ENCODE measurements at places on chromosomes 7 and 10.

DNA sequence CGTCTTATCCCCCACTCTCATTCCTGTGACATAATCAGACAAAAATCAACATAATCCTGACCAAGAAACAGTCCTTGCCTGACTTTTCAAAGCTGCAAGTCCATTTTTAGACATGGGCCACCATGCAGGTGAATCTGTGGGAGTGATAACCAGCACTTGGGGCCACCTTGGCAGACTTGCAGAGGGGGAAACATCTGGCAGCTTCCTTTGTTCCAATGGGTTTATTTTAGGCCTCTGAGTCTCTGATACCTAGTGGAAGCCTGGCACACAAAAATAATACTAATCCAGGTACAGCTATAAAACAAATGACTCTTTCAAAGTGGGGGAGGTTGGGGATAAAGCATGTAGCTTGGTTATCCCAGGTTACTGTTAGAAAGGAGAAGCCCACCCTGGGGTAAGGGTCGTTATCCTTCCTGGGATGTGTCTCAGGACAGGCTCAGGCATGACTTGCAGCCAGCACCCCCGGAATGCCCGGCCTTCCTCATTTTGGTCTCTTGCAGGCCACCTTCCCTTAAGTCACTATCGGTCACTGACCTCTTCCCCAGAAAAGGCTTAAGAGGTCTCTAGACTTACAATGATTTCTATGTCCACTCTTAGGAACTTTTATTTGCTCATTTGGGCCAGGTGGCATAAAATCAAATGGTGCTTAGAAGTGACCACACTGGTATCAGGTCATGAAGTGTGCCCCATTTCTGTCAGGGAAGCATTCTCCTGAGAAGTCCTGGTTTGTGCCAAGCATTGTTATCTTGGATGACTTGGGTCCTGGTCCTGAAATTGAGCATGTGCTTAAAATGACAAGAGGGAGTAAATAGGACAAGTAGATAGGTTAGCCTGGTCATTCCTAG, 37.6 kb downstream of the EEPD1 start:
- no peak for DNase-seq

GRCh38 chr7:108634036-108634435, 64.4 kb downstream of the DNAJB9 start:
- DNase-seq: no peak

DNA sequence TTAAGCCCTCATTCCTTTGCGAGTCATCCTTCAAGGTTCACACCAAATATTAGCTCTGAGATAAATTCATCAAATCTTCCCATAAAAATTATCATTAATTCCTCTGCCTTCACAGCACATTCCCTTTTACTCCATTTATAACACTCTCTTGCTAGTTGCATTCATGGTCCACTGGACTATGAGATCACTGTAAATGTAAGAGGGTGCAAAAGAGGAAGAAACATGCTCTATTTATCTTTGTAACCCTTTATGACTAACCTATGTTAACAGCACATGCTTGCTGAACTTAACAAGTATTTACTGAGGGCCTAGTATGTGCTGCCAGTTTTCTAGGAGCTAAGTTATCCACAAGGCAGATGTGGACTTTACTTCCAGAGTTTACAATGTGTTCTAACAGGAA, 86.7 kb upstream of the TMEM168 start:
- DNase-seq: no peak

- DNase-seq: no peak
These were observed 447.1 kb downstream of the MDFIC start for GRCh38 chr7:115368998-115369397.

DNA sequence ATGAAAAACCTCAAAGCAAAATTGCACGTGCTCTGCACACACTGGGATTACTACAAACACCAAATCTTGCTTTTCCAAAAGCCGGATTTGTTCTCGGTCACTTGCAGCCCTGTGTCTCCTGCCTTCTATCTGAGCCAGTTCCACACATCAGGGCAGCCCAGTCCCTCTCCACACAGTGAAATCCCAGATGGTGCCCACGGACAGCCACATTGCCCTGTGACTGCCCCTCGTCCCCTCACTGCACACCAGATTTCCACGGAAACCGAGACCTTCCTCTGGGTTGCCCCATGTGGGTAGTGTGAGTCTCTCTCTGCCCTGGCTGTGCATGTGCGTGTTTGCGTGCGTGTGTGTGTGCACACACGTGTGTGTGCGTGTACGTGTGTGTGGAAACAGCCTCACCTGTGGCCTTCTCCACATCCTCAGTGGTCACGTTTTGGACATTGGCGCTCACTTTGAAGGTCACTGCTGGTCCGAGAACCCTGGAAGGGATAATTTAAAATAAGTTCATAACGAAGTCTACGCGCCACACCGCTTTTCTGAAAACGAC, 506.7 kb downstream of the PTPRN2 start:
- no peak for DNase-seq

GRCh38 chr10:17239345-17240085, 11.5 kb downstream of the VIM start:
- no peak for DNase-seq

GRCh38 chr10:127832501-127832900, 60.2 kb downstream of the CLRN3 start:
- no peak for DNase-seq

DNA sequence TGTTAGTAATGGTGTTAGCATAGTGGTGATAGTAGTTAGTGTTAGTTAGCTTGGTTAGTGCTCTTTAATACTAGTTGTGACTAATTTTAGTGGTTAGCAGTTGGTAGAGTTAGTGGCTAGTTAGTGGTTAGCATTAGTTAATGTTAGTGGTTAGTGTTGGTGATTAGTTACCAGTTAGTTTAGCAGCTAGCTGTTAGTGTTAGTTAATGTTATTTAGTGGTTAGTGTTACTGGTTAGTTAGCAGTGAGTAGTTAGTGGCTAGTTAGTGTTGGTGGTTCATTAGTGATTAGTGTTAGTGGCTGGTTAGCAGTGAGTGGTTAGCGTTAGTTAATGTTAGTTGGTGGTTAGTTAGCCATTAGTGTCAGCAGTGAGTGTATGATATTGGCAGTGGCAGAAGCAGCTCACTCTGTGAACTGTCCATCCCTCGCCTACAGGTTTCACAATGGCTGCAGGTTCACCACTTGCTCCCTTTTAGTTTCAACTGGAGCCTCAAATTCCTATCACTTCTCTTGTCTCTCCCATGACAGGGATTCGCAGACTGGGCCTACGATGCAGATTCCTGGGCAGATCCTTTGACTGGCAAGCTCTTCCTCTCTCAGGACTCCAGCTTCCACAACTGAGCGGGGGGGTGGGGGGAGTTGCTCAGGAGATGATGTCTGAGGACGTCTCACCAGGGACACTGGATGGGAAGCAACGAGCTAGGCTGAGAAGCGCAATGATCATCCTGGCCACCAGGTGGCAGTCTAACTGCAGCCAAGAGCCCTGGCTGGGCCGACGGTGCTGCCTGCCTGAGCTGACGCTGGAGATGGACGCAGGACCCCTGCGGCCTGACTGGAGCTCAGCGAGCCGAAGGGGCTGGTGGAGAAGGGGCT, 19.5 kb downstream of the GHRHR start:
- no peak for DNase-seq

- no peak for DNase-seq
These were observed 198.0 kb downstream of the CSTF2T start for GRCh38 chr10:51501396-51501795.

- DNase-seq: no peak
These were observed 336.6 kb downstream of the FGFR2 start for GRCh38 chr10:121261665-121262064.

- DNase-seq: peak; percentile 24
These were observed 2.1 kb downstream of the GIGYF1 start for GRCh38 chr7:100691676-100692577.

DNA sequence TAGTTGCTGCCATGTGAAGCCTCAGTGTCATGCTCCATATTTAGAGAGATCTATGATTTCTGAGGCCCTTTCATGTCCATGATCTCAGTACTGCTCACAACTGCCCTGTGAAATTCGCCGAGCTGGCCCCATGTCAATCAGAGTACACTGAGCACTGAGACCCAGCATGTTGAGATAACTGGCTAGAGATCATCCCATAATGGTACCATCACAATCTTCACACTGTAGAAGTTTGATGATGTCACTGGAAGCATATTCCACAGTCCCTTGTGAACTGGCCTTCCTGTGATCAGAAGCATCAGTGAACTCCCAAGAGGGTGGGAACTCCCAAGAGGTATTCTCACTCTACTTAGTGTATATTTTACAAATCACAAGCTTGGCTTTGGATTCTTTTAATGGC, 116.0 kb downstream of the EGFR start:
- DNase-seq: no peak

DNA sequence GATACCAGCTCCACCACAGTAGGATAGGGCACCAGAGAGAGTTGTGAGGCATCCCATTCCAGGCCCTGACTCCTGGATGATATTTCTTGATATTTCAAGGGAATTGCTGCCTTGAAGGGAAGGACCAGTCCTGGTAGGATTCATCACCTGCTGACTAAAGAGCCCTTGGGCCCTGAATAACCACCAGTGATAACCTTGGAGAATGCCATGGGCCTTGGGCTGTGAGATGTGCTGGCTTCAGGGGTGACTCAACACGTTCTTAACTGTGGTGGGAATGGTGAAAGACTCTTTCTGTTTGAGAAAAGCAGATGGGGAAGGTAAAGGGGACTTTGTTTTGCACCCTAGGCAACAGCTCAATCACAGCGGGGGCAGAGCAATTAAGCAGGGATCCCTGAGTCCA, 21.4 kb upstream of the ASZ1 start:
- DNase-seq: no peak

DNA sequence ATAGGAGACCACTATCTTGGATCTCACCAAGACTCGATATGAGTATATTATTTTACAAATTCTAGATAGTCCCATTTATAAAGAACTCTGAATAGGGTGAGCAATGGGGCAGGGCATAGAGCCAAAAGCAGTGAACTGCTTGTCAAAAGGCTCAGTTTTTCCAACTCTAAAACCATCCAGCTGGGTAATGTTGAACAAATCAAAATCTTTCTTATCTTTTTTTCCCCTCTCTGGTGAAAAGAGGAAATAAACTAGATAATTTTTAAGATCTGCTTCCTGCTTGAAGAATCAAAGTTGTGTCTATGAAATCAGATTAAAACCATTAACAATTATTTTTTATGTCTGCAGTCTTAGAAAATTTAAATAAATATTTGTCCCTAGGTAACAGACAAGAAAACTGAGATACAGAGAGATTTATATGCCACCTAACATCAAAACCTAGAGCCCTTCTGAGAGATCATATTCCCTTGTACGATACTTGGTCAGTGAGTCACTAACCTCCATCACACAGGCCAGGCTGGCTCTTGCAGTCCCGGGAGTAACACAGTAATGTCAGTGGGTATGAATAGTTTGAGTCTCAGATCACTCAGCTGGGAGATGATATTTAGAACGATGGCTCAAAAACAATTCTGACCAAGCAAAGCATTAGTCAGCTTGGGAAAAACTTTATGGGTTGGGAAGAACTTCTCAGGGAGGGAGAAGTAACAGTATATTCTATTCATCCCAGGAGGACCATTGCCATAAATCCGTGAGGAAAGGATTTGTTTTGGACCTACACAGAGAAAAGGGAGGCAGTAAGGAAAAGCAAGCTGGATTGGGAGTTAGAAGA, 178.8 kb downstream of the REEP3 start:
- no peak for DNase-seq

DNA sequence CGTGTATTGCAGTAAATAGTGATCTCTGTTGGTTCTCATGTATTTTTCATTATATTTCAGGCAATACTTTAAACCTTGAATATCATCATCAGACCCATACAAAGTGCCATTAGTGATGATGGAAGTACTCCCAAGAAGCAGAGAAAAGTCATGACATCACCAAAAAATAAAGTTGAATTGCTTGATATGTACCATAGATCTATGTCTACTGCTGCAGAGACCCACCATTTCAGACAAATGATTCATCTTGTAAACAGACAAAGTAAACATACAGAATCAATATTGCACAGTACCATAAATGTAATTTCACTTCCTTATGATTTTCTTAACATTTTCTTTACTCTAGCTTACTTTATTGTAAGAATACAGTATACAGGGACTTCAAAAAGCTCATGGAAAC, 347.8 kb downstream of the IPMK start:
- no peak for DNase-seq

DNA sequence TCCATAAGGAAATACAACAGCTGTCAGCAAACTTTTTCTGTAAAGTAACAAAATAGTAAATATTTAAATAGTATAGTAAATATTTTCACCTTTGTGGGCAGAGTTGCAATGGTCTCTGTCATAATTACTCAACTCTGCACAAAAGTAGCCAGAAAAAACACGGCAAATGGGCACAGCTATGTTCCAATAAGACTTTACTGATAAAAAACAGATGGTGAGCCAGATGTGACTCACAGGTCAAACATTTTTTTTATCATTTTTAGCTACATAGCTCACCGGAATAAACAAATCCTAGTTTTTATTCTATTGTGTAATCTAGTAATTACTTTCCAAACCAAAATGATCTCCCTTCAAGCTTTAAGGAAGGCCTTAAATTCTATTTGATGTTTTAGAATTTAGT, 55.3 kb downstream of the NCAPG2 start:
- no peak for DNase-seq

GRCh38 chr7:121744319-121744718, 128.6 kb upstream of the PTPRZ1 start:
- DNase-seq: no peak

- DNase-seq: no peak
These were observed 183.4 kb downstream of the DNAJB6 start for GRCh38 chr7:157520249-157520648.

DNA sequence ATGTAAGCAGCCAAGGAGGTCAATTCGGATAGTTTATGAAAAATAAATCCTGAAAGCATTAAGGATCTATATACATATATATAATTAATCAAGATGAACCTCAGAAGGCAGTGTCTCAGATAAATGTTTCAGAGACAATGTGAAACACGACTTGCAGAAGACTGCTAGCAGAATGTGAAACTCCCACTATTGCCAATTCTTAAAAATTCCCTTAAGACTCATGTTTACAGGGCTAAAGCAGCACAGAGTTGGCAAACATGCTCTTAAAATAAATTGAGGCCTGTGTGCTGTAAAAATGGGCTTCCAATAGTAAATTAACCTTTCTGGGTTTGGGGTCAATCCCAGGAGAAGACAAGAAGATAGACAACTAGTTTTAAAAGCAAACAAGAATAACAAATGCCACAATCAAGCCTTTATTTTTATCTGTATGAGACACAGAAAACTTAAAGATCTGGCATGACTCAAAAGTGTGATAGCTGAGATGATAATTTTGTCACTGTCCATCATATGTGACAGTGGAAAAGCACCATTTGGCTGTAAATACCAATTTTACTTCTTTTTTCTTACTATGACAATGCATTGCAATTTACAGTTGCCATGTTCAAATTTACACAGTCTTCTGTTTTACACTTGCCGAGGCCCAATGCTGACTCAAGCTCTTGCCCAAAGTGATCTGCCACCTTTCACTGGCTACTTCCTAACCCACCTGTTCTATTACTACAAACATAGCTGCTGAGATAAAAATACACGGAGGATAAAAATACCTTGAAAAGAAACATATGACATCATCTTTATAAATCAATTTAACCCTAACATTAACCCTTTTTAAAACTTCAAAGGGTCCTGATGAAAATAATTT, 78.6 kb downstream of the CHCHD3 start:
- DNase-seq: no peak
